Stromal cell of bone marrow (primary cell): ENCODE measurements at places on chromosomes 3 and 15.

- DNase-seq, result no peak
Measured at GRCh38 chr3:4907050-4907449, 72.2 kb upstream of the BHLHE40 start.

GRCh38 chr3:9731206-9732079 is at the start of gene BRPF1:
BRPF1 (plus strand) TSS chr3:9731735; CDS start chr3:9734141, 2,406 bp downstream.
- peak; percentile 98 for DNase-seq

DNA sequence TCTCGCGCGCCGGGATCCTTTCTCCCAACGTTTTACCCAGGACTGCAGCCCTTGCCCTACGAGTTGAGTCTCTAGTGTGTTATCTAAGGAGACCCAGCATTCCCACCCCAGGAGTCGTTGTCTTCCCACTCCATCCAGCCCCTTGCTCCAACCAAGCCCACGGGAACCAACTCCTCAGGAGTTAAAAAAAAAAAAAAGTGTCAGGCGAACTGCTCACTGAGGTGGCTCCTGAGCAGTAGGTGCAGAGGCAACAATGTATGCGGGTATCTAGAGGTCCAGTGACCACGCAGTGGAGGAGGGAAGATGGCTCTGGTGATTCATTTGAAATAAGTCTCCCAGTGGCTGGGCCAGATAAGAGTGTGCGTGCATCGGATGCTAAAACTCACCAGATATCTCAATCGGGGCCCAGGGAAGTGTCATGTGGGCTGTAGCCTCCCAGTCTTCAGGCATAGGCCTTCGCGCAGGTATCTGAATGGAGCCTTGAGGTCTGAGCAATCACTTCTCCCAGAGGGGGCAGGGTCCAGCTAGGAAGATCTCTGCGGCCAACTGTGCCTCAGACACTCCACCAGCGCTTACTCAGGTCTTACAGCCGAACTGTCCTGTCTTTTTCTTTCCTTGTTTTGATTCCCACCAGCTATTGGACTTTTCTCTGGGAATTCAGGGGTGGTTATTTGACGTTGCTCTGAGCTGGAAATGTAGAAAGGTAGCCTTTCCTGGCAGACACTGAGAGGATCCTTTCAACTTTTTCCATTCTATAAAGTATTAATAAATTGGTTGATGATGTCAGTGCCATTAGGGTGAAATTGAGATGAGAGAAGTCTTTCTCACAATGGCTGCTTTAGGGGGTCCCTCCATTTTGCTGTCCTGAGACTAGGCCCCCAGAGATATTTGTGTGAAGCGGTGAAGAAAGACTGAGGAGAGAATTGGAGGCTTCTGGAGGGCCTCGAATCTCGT is 21.0 kb downstream of the ZIC4 start:
- no peak for DNase-seq

GRCh38 chr15:89875741-89876140 is 18.1 kb downstream of the AP3S2 start:
- DNase-seq, result no peak

- no peak for DNase-seq
Measured at GRCh38 chr15:61549727-61550126, 320.6 kb upstream of the RORA start.

GRCh38 chr3:172283841-172284357 is 164.4 kb downstream of the GHSR start:
- DNase-seq, result no peak

GRCh38 chr3:149296972-149297371 is 36.5 kb downstream of the TM4SF18 start:
- peak; percentile 18 for DNase-seq

- DNase-seq, result no peak
Measured at GRCh38 chr3:168984872-168985271, 678.6 kb downstream of the MECOM start.
